ENCODE measurements at places on chromosomes 5 and 9.

DNA sequence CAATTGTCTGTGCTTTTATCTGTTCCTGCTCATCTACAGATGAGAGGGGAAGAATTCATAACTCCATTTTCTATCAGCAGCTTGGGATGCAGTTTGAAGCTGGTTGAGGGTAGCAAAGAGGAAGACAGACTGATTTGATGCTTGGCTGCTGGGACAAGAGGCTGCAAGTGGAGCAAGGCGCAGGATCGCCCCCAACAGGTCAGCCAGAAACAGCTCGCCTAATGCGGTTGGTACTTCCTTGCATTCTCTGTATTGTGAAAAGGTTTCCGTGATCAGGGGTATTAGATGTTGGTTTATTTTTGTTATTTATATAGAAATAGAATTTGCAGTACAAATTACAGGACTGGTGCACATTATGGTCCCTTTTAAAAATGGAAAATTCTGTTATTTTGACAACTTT, 40.6 kb downstream of the ZNF883 start:
- no peak for DNase-seq

DNA sequence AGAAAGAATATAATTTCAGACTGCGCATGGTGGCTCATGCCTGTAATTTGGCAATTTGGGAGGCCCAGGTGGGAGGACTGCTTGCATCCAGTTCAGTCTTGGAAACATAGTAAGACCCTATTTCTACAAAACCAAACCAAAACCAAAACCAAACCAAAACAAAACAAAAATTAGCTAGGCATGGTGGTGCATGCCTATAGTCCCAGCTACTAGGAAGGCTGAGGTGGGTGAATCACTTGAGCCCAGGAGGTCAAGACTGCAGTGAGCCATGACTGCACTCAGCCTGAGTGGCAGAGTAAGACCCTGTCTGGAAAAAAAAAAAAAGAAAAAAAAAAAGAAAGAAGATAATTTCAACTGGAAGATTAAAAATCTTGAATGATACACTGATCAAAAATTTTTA, 137.0 kb upstream of the ACOT12 start:
- no peak for DNase-seq

- DNase-seq, result no peak
These were observed 73.0 kb downstream of the PTPDC1 start for GRCh38 chr9:94157050-94157801.

DNA sequence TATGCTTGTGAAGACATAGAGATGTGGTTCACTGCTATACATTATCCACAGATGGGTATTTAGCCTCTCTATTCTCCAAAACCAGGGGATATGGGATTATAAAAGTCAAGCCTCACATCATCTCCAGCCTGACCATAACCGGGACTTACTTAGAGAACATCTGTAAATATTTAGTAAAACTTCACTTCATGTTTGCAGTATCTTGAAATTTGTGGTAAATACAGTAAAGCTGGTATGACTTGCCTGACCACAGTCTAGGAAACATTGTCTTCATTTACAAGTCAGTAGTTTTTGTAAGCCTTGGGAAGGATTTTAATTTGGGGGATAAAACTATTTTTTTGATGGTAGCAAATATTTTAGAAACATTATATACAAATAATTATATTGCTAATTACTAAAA, 64.2 kb downstream of the MAST4 start:
- no peak for DNase-seq

GRCh38 chr9:5552301-5552700, 42.0 kb downstream of the PDCD1LG2 start:
- DNase-seq, result no peak

DNA sequence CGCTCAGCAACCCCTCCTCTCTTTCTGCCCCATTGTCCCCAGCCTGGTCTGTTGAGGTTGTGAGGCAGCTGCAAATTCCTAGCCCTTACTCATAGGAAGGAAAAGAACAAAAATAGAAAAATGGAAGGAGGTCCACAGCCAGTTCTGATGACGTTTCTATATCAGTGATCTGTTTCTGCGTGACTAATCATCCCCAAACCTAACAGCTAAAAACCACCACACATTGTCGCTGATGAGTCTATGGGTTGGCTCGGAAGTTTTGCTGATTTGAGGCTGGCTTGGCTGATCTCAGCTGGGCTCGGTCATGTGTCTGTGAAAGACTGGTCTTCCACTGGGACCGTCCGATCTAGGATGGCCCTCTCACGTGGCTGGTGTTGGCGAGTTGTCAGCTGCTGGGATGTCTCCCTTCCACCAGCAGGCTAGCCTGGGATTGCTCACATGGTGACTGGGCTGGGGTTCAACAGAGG, 200.6 kb upstream of the ZNF618 start:
- peak; percentile 22 for DNase-seq

- no peak for DNase-seq
These were observed 143.2 kb downstream of the C9orf152 start for GRCh38 chr9:110064803-110065202.

DNA sequence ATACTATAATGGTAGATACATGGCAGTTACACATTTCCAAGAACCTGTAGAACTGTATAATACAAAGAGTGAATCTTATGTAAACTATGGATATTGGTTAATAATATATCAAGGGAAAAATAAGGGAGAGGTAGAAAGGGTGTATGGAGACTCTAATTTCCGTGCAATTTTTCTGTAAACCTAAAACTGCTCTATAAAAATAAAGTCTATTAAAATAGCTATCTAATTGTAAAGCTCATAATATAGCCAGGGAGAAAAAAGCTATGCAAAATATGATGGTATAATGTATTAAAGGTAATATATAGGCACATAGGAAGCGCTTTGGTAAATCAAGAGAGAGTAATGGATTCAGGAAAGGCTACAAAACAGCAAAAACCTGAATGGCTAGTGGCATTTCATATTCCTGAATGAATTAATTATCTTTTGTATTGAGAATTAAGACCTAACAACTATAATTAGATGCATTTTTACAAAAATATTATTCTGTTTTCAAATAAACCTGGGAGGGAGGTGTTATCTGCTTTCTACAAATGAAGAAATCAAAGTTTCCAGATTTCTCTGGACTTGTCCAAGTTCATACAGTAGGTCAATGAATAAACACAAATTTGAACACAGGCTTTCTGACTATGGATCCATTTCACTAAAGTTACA, 22.8 kb downstream of the ANXA1 start:
- DNase-seq, result no peak

- DNase-seq, result no peak
These were observed 78.4 kb downstream of the PLPP1 start for GRCh38 chr5:55456216-55456895.

DNA sequence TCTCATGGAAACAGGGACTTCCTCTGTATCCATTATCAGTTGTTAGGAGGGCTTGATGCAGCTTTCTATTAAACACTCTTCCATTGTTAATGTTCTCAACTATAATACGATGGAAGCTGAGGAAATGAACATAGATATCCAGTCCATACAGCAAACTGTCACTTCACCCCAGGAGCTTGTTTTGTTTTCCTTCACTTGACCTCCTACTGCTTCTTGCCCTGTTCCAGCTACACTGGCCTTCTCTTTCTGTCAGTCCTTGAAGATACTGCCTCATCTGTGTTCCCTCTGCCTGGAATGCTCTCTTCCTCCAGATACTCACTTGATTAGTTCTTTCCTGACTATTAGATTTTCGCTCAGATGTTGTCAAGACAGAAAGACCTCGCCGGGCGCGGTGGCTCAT, 17.1 kb downstream of the CTNNA1 start:
- DNase-seq, result no peak

DNA sequence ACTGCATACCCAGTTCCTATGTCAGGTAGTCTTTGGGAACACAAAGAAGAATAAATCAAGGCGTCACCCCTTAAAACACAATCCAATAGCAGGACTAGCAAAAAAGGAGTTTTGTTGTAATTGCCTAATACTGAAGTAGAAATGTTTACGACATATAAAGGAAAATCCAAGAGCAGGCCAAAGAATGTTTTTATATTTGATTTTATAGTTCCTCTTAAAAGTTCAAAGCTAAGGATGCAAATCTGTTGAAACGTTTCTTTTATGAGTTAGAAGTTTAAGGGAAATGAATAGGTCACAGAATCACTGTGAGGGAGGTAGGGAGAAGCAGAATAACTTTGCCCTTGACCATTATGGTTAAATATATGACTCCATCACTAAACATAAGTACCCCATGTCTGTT, 136.1 kb downstream of the PAM start:
- DNase-seq, result no peak

DNA sequence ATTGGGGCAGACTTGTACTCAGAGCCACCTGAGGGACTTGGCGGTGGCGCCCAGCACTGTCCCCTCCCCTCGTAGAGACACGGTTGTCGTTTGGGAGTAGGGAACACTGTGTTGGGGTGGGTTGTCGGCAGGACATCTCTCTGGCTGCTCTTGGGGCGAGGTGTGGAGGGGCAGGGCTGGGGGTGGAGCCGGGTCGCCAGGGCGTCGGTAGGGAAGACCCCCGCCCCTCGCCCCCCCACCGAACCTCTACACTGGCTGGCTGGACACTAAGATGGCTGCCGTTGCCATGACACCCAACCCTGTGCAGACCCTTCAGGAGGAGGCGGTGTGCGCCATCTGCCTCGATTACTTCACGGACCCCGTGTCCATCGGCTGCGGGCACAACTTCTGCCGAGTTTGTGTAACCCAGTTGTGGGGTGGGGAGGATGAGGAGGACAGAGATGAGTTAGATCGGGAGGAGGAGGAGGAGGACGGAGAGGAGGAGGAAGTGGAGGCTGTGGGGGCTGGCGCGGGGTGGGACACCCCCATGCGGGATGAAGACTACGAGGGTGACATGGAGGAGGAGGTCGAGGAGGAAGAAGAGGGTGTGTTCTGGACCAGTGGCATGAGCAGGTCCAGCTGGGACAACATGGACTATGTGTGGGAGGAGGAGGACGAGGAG, 778 bp downstream of the TRIM41 start:
- DNase-seq, result no peak

- DNase-seq, result no peak
These were observed 75.5 kb downstream of the KLHL3 start for GRCh38 chr5:137660349-137660817.

DNA sequence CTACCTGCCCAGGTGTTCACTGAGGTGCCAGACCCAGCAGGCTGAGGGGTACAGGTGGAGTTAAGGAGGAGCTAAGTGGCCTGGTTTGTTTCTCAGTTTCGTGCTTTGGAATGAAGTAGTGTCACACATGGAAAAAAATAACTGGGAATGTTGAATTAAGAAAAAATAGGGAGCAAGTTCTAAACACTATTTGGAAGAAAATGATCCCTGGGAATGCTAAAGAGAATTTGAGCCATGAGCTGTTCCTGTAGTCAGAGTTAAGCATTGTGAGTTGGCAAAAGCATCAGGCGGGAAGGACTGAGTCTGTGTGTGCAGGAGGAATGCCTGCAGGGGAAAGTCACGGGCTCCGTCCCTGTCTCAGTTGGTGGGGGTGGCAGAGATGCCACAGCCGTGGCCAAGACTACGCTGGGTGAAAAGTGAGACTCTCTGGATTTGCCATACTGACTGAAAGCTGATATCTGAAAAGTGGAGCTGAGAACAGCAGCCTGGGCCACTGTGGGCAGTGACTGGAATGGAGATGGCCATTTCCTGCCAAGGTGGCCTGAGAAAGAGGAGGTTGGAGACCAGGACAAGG, 37.0 kb downstream of the SYK start:
- no peak for DNase-seq

GRCh38 chr9:127159325-127159801, 36.9 kb upstream of the ANGPTL2 start:
- DNase-seq, result no peak

GRCh38 chr9:4315582-4316215, 15.8 kb upstream of the GLIS3 start:
- DNase-seq, result peak; percentile 58

- DNase-seq, result no peak
These were observed 433.4 kb upstream of the TNC start for GRCh38 chr9:115551396-115551795.

- DNase-seq, result no peak
These were observed 135.9 kb downstream of the RNF180 start for GRCh38 chr5:64301566-64301965.

DNA sequence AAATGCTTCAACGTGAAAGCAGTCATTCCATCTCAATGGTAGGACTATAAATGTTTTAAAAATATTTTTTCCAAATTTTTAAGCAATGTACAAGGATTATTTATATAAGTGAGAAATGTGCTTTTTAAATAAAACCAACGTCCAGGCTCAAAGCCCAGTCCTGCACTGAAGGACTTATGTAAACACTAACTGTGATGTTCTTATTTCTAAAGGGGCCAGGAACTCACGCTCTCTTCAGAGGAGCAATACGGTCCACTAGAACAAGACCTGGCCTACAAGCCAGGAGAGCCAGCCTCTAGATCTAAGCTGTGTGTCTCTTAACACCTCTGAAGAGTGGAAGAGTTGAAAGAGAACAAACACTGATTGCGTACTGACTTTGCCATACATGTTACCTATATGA, 12.1 kb downstream of the TTLL11 start:
- DNase-seq, result no peak

GRCh38 chr5:143880178-143880577, 68.2 kb downstream of the HMHB1 start:
- DNase-seq, result no peak

All from bone marrow (tissue), 2 donors.